ENCODE measurements at places on chromosomes 7 and 10.

- peak; percentile 79 for DNase-seq
Measured at GRCh38 chr10:3248526-3249306, 76.1 kb upstream of the PITRM1 start.

DNA sequence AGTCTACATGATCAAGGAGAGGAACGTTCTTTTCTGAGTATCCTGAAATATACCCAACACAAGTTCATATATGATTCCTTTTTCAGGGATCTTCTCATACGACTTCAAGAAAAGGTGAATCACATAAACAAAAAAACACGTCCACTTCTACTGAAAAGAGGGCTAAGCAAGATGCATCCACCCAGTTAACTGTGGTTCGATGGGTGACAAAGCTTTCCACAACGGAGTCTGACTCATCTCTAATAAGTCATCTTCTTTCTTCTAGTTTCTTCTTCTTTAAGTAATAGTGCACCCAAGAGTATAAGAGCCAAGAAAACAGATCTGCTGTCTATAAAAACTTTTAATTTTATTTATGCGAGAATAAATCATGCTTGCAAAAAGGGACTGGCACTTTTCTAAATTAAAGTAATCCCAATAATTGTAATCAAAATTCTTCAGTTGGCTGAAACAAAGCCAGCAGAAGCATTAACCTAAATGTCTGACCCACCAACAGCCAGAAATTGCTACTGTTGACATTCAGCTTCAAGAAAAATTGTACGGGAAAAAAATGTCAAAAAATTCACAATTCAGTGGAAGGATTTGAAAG, 146.9 kb upstream of the ANK3 start:
- peak; percentile 64 for DNase-seq

GRCh38 chr7:54722026-54722425, 37.0 kb downstream of the SEC61G start:
- DNase-seq = no peak

GRCh38 chr10:74460812-74461211, 309.8 kb downstream of the ADK start:
- DNase-seq = no peak

- DNase-seq = no peak
Measured at GRCh38 chr10:62005281-62005680, 103.8 kb downstream of the ARID5B start.

- no peak for DNase-seq
Measured at GRCh38 chr7:30572212-30572841, 22.4 kb upstream of the GARS1 start.

GRCh38 chr7:111990643-111991042, 215.6 kb downstream of the DOCK4 start:
- no peak for DNase-seq

DNA sequence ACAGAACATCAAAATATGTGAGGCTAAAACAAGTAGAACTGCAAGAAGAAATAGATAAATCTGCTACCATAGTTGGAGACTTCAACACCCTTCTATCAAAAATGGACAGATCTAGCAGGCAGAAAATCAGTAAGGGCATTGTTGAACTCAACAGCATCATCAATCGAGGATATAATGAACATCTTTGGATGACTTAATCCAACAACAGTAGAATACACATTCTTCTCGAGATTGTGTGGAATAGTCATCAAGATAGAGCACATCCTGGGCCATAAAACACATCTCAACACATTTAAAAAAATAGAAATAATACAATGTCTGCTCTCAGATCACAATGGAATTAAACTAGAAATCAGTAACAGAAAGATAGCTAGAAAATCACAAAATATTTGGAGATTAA, 9.9 kb downstream of the IGFBP1 start:
- no peak for DNase-seq

DNA sequence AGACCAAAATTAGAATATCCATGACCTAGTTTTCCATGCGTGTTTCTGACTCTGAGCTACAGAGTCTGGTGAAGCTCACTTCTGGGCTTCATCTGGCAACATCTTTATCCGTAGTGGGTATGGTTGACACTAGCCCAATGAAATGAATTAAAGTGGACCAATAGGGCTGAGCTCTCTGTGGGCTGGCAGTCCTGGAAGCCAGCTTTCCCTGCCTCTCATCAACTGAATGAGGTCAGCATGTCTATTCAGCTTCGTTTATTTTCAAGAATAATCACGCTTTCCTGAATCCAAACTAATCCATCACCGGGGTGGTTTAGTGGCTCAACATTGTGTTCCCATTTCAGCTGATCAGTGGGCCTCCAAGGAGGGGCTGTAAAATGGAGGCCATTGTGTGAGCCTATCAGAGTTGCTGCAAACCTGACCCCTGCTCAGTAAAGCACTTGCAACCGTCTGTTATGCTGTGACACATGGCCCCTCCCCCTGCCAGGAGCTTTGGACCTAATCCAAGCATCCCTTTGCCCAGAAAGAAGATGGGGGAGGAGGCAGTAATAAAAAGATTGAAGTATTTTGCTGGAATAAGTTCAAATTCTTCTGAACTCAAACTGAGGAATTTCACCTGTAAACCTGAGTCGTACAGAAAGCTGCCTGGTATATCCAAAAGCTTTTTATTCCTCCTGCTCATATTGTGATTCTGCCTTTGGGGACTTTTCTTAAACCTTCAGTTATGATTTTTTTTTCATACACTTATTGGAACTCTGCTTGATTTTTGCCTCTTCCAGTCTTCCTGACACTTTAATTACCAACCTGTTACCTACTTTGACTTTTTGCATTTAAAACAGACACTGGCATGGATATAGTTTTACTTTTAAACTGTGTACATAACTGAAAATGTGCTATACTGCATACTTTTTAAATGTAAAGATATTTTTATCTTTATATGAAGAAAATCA, 35.5 kb downstream of the CAV1 start:
- DNase-seq = no peak

- DNase-seq = no peak
Measured at GRCh38 chr7:30241767-30242166, 42.6 kb upstream of the ZNRF2 start.

DNA sequence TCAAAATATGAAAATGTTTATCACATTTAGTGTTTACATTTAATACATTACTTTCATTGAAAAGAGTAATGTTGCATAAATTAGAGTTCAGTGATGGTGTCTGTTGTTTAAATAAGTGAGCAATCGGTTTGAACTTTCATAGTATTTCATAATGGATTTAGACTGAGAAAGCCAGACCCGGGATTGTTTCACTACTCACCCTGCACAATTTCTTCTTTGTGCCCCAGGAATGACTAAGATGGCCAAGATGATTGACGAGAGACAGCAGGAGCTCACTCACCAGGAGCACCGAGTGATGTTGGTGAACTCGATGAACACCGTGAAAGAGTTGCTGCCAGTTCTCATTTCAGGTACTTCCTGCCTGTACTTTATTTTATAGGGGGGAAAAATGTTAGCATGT, 74.6 kb downstream of the VCL start:
- DNase-seq = no peak

GRCh38 chr10:60964257-60965235, 20.6 kb upstream of the RHOBTB1 start:
- peak; percentile 65 for DNase-seq

GRCh38 chr7:75992083-75992755, 2.2 kb downstream of the TMEM120A start:
- no peak for DNase-seq

DNA sequence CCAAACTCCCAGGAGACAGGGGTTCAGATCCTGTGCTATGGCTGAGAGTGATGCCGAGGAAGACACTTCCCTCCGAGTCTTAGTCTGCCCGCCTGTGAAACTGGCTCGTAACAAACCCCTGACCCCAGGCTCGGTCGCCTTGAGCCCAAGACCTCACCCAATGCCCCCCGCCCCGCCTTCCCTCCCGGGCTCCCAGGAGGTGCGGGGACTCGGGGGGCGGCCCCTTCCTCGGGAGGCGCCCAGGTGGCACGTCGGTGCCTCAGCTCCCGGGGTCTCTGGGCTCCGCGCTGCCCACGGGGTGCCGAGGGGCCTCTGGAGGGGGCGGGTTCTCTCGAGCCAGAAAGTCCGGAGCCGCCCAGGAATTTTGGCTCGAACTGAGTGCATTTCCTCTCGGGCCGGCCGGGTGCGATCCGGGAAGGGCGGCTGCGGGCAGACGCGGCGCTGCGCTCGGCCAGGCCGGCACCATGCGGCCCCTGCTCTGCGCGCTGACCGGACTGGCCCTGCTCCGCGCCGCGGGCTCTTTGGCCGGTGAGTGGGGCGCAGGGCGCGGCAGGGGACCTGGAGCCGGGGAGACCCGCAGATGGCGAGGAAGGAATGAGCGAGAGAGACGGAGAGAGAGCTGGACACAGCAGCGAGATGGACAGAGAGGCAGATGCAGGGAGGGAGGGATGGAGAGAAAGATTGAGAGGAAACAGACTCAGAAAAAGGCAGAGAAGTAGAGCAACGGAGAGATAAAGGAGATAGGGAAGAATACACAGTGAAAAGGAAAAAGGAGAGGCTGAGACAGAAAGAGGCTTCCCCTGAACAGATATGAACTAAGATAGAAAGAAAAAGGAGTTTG, at the start of gene PLAC9:
PLAC9 (plus strand) TSS at position 432 of the 841 bp plus-strand sequence; CDS start at position 465, 33 bp downstream.
- DNase-seq = peak; percentile 26

GRCh38 chr7:93150200-93150835, 2.1 kb upstream of the SAMD9L start:
- DNase-seq = peak; percentile 64

DNA sequence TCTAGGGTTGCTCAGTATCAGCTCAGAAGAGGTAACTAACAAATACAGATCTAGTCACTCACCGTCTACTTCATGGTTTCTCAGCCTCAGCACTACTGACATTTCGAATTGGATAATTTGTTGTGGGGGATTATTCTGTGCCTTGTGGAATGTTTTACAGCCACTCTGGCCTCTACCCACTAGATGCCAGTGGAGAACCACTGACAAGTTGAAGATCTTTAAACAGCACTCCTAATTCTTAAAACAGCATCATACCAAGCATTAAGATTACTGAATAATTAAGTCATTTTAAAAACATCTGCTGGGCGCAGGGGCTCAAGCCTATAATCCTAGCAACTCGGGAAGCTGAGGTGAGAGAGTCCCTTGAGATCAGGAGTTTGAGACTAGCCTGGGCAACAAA, 82.6 kb downstream of the UPF2 start:
- no peak for DNase-seq

DNA sequence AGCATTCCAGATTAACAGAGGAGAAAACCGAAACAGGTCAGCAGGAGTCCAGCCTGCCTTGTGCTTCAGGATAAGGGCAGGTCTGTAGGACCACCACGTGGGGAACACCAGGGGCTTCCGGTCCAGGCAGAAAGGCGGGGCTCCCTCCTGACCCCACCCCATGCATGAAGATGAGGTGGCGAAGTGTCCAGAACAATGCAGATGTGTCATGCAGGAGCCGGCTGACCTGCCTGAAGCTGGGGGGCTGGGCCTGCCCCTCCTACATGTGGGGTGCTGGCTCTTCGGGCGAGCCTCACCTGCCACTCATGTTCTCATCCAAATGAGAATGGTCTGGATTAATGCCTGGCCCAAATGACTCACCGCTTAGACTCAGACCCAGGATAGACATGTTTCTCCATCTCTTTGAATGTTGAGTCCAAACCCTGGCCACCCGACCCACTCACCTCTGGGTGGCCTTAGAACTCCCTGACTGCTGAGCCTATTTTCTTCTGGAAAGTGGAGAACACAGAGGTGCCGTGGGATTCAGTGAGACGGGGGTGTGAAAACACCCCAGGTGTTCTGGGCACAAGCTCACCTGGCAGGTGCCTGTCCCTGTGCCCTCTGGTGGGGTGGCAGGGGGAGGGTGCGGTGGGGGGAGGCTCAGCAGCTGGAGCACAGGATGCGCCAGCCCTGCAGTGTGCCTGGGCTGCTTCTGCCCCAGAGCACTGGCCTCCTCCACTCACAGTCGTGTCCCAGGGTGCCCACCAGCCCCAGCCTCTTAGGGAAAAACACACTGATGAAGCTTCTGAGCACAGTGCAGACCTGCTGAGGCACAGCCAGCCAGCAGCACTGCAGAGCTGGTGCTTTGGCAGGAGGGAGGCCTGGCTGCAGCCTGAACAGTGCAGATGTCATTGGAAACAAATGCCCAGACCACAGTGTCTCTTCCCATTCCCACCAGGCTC, 55.2 kb upstream of the GDF10 start:
- no peak for DNase-seq

- no peak for DNase-seq
Measured at GRCh38 chr7:74039337-74039736, 11.4 kb downstream of the ELN start.

DNA sequence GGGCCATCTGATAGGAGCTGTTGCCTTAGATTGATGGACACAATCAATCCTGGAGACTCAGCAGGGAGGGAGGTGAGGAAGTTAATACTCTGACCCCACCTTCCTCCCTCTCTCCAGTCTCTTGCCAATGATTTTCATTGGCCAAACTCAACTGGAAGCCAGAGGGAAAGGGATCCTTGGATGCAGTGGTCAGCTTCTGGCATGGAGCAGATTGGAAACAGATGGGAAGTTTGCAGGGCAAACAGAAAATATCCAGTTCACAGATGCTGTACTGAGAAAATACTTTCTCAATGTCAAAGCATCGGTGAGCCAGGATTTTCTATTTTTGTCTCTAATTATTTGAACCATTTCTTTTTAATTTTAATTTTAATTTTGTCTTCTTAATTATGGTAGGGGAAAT, 170.8 kb downstream of the BBS9 start:
- DNase-seq = no peak

- peak; percentile 68 for DNase-seq
Measured at GRCh38 chr7:79414910-79415309, 38.6 kb downstream of the MAGI2 start.

- DNase-seq = no peak
Measured at GRCh38 chr10:103706762-103707161, 148.6 kb downstream of the SH3PXD2A start.

- no peak for DNase-seq
Measured at GRCh38 chr7:158662610-158663427, 41.8 kb downstream of the NCAPG2 start.

- DNase-seq = no peak
Measured at GRCh38 chr7:130390486-130390885, 10.2 kb downstream of the CPA1 start.

- DNase-seq = no peak
Measured at GRCh38 chr7:130875-131780, 61.2 kb upstream of the FAM20C start.

DNA sequence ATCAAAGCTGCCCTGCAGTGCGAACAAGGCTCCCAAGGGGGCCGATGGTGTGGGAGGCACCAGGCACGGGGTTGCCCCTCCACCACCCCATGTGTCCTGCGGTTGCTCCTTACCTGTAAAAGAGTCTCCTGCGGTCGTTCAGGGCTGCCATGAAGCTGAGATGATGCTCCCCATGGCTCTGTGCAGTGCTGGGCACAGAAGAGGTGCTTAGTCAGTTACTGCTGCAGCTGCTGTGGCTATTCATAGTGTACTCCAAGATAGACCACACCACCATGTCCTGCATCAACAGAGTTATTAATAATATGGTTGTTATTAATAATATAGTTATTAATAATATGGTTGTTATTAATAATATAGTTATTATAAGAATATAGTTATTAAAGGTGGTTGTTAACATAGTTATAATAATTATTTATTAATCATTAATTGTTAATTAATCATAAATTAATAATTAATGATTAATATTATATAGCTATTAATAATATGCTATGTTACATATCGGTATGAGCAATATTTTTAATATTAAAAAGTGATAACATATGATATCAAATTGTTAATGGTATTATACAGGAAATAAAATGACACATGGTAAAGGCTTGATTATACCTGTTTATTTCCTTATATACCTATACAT, 97.0 kb upstream of the PFKP start:
- DNase-seq = no peak

GRCh38 chr7:21916629-21917028, 29.1 kb downstream of the CDCA7L start:
- no peak for DNase-seq

- peak; percentile 74 for DNase-seq
Measured at GRCh38 chr7:116527521-116527920, 2.7 kb downstream of the CAV1 start.

- no peak for DNase-seq
Measured at GRCh38 chr7:51308696-51309095, 7.9 kb downstream of the COBL start.

Data from foreskin fibroblast (primary cell).